Right cardiac atrium (tissue), 5 donors: ENCODE measurements at places on chromosomes 2 and 18.

- peak; percentile 55 for DNase-seq
These were observed 727 bp downstream of the KIF1A start for GRCh38 chr2:240819126-240819857.

DNA sequence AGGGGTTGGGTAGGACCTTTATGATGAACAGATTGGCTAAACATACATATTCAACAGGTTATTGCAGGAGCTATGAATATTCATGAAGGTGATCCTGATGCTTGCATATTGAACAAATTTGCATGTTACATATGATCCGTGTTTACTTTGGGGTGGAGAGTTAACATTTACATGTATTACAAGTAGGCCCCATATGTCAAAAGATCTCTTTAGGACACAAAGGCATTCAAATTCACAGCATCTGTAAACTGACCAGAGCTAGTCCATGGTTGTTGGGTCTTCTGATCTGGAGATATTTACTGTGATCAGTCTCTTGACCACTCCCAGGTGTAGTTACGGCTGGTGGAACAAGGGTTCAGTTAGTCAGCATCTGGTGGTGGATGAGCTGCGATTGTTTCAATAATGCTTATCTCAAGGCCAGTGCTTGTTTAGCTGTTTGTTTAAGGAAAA is 80.4 kb downstream of the PMAIP1 start:
- no peak for DNase-seq

- no peak for DNase-seq
These were observed 3.4 kb upstream of the SPATS2L start for GRCh38 chr2:200302940-200303727.

- DNase-seq: no peak
These were observed 131.2 kb upstream of the RMP24 start for GRCh38 chr18:35841283-35841682.

GRCh38 chr18:5475267-5475666 is 68.5 kb downstream of the EPB41L3 start:
- peak; percentile 60 for DNase-seq

DNA sequence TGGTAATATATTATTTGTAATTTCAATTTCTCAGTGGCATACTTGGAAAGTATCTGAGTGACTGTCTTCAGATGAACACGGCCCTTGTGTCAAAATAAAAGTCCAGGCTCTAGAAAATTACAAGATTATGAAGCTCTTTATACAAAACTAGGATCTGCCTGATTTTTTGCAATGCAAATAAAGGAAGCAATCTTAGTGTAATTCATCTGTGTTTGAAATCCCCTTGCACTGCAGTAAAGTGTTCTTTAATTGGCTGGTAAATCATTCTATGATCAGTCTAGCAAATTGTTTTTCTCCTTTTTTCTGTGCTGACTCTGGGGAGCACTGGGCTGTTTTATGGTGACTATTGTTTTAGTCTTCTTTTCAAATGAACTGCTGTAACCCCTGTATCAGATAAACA is 1039.0 kb downstream of the SOCS6 start:
- no peak for DNase-seq

- DNase-seq: no peak
These were observed 41.0 kb downstream of the SP110 start for GRCh38 chr2:230178546-230179485.

DNA sequence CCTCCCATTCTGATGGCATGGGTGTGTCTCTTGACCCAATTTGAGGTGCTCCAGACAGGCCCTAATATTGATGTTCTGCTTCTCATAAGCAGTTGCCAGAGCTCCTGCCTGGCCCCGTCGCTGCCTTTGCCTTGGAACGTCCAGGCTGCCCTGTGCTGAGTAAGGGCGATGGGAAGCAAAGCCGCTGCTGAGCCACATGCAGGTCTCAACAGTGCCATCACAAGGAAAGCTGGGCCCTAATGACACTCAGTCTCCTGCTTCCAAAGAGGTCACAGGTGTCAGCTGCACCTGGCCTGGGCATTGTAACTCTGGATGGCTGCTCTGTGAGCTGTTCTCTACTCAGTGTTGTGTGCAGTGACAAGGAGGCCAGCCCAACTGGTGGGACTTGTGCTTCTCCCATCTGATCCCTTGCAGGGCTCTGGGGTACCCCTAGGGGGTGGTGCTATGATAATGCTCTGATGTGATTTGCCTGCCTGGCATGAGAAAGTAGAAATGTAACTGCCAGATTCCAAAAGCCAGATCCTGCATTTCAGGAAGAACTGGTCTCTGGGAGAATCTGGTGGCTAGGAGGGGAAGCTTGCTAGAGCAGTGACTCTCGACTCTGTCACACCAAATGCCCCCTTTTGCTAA is 8.7 kb downstream of the TTC39C start:
- DNase-seq: no peak

- DNase-seq: no peak
These were observed 106.8 kb upstream of the GALNT5 start for GRCh38 chr2:157150747-157151146.

- no peak for DNase-seq
These were observed 963.6 kb upstream of the CNTNAP5 start for GRCh38 chr2:123061534-123061933.

- DNase-seq: no peak
These were observed 159.9 kb downstream of the ZNF521 start for GRCh38 chr18:25192065-25192464.

- DNase-seq: no peak
These were observed 475.7 kb downstream of the DCC start for GRCh38 chr18:52815651-52816050.

DNA sequence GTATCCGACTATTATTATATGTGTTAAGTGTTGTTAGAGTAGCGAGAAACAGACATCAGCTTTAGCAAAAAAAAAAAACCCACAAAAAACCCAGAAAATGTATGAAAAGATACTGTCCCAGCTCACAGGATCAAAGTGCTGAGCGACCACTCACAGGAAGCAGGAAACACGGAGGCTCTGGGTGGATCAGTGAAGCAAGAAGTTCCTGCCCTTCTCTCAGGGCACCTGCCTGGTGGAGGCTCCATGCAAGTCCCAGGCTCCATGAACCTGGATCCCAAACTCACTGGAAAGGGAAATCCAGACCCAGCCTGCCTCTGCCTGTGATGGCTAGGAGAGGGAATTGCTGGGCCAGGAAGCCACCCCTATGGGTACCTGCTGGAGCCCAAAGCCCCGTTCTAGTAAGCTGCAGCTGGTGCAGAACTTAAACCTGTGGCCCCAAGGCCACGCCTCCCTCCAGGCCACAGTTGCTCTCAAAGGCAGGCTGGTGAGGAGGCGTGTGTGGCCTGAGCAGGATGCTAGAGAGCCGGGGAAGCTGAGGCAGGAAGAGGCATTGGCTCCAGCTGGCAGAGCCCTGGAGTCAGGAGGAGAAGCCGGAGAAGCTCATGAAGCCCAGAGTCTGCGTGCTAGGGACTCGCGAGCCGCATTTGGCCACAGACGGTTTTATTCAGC is 63.5 kb upstream of the TAF1B start:
- no peak for DNase-seq

DNA sequence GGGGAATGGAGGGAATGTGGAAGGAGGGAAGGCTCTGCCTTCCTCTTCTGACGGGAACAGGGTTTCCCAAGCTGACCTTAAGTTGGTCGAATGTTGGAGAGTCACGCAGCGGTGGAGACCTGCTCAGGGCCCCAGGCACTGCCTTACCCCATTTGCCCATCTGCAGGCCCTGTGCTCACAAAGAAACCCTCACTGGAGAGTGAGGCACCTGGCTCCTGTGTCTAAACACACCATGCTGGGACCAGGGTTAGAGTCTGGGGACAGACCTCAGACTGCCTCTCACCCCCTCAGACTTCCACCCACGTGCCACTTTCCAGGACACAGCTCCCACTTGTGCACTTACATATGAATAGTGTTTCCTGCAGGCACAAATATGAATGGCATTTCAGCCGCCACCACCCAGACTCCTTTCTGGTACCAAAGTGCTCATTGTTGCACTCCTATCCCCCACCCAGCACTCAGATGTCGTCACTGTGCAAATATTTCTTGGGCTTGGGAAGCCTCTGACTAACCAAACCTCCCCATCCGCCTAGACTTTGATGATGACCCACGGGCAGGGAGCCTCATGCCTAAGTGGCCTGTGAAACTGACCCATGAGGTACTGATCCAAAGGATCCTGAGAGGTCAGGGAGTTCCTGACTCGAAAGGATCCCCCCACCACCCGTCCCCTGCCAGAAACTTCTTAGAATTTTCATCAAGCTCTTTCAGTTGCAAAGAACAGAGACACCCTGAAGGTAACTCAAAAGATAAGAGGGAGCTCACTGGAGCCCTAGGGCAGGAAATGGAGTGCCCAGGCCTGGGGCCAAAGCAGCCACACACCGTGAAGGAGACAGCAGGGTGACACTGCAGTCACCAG is 78.3 kb downstream of the STPG4 start:
- DNase-seq: no peak
